SJSA1 (cell line): ENCODE measurements at places on chromosomes 5 and 9.
A peak's percentile ranks its signal among the peaks of the same experiment; 100 is the strongest.

DNA sequence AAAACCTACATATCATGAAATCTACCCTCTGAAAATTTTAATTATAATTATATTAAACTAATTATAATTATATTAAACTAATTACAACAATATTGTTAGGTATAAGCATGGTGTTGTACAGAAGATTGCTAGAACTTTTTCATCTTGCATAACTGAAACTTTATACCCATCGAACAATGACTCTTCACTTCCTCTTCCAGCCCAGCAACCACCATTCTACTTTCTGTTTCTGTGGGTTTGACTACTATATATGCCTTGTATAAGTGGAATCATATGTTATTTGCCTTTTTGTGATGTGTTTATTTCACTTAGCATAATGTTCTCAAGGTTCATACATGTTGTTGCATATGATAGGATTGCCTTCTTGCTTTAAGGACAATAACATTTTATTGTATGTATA lies 274.2 kb upstream of the CCNH start:
- no peak for DNase-seq

DNA sequence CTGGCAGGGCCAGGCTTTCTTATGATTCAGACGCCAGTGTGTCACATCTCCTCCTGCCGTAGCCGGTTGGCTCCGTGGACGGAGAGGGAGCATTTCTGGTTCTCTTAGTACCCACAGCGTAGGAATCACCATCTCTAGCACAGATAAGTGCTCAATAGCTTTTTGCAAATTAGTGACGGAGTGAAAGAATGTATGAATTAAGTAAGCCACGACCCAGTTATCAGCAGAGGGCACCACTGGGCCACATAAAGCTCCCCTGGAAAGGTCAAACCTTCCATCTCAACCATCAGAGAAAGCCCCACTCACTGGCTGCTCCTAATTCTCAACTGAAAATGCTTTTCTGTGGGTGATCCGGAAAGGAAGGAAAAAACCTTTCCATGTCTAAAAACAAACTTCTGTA lies 317.0 kb upstream of the ADCY2 start:
- DNase-seq: no peak

- no peak for DNase-seq
Observed at GRCh38 chr5:36688722-36689121, 82.3 kb downstream of the SLC1A3 start.

- no peak for DNase-seq
Observed at GRCh38 chr5:157172403-157172802, 6.3 kb upstream of the GARIN3 start.

DNA sequence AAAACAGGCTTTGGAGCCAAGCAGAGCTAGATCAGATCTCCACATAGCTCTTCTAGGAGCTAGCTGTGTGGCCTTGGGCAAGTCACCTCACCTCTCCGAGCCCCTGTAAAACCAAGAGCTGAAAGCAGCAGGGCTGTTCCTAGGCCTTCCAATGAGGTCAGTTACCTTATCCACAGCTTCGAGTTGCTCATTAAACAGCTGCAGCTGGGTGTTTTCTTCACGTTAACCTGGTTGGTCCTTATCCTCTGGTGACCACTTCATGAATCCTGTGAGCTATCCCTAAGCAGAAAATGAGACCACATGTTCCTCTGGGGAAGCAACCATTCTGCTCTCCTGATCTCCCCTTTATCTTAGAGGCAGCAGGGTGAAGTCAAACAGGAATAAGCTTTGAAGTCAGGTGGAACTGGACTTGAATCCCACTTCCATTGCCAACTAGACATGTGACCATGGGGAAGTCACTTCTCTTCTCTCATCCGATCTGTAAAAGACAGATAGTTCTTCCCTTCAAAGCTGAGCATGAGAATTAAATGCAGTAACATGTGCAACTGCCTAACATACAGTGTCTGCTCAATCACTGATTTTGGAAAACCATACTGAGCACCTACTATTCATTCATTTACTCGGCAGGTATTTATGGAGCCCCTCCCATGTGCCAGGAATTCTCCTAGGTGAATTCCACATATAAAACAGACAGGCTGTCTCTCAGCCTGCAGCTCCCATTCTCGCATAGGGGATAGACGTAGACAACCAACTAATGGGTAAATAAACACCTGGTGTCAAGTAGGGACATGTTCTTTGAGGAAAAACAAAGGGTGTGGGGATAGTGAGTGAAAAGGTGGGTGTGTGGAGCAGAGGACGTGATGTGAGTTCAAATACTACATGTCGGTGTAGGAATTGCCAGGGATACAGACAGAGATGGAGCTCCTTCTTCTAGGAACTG lies 111.7 kb upstream of the BOD1 start:
- DNase-seq: no peak

DNA sequence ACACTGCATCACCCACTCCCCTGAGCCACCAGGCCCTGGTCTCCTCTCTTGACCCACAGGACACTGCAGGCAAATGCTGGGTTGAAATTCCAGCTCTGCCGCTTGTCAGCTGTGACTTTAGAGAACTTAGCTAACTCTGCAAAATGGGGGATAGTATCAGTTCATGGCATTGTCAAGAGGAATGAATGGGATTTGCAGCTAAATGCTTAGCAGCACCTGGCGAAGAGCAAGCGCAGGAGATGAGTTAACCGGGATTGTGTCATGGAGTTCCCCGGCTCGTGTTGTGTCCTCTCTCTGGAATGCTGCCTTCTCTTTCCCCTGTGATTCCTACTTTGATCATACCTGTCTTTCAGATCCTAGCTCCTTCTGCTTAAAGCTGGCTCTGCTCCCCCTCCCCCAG lies 67.1 kb downstream of the DAB2IP start:
- no peak for DNase-seq

- DNase-seq: no peak
Observed at GRCh38 chr5:168193493-168194250, 97.8 kb upstream of the WWC1 start.

GRCh38 chr5:82287625-82288024 lies 9.5 kb upstream of the RPS23 start:
- no peak for DNase-seq

GRCh38 chr5:399296-400281 lies 43.4 kb upstream of the EXOC3 start:
- DNase-seq: peak; percentile 99

- DNase-seq: no peak
Observed at GRCh38 chr5:63154476-63155309, 576.1 kb downstream of the LRRC70 start.

DNA sequence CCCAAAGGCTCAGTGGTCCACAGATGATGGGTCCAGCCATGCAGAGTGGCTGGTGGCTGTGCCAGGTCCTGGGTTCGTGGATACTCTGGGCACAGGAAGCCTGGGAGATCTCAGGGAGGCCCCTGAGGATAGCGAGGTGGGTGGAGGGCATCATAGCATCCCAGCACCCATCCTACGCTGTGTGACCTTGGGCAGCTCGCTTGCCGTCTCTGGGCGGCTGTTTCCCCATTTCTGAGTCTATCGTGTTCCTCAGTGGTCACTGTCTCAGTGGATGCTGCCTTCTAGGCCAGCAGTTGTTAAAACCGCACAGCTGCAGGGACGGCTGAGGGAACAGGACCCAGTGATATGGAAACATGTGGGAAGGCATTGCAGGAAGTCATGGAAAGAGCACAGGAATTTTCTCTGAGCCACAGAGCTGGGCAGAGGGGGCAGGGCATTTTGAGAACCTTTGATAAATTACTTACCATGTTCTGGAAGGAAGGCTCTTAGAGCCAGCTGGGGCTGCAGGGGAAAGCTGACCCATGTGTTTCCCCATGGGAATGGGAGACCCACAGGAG lies 86.4 kb upstream of the COL5A1 start:
- no peak for DNase-seq

GRCh38 chr9:133948131-133948530 lies 44.0 kb downstream of the VAV2 start:
- no peak for DNase-seq

DNA sequence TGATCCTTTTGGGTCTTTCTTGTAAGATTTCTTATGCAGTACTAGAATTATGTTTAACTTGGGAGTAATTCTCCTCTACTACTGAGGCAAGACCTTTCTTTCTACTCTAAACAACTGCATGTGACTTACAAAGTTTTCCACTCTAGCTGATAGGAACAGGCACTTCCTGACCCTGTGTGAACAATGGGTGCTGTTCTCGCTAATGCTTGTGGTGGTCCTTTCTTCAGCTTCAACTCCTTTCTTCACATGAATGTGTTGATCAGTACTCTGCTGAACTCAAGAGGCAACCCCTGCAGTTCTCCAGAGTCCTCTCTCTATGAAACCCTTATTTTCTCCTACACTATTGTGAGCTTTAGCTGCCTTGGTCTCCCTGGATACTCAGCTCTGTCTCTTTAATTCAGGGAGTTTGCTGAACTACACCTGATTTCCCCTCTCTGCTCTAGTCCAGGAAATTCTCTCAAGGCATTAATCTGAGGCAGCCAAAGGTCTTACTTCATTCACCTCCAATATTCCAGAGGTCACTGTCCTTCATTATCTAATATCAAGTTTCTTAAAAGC lies 484.6 kb upstream of the PIK3R1 start:
- no peak for DNase-seq

DNA sequence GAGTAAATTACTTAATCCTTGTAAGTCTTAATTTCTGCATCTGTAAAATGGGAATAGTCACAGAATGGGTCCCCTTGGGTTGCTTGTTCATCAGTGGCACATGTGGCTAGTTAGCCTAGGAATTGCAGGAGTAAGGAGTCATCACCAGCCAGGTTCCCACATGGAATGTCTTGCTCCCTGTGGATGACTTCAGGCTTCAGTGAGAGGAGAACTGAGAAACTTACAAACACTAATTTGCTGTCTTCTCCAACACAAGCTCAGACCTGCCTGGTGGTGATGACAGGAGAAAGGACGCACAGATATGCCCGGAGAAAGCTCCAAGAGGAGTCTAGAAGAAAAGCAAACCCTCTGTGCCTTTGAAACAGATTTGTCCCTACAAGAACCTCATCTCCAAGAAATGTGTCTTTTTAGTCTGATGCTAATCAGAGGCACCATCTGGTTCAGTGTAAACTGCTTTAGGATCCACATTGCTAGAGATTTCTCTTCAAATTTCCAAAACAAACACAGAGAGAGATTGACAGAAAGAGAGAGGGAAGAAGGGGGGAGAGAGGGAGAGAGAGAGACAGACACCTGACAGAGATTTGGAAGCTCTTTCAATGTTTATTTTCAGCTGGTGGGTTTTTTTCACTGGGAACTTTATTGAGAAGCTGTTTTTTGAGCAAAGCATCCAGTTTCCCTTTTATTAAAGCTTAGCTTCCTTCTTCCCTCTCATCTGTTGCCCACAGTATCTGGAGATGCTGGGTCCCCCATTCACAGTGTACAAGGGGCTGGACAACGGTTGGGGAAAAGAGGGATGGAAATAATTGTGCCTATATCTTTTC lies 128.3 kb downstream of the DOCK2 start:
- DNase-seq: no peak

GRCh38 chr9:90972057-90972456 lies 170.4 kb downstream of the SYK start:
- no peak for DNase-seq

DNA sequence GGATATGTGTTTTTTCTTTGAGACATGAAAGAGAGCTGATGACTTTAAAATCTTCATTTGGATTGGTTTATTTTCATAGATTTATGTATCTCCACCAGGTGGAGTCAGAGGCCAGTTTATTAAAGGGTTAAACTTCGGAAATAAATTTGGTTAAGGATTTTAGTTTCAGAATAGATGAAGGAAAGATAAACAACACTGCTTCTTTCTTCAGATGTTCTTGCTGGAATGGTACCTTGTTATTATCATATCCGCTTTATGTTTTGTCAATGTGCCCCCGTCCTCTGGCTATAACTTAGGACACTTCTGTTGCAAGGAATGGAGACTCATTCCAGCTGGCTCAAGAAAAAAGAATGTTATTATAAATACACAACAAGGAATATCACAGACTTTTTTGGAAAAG lies 81.2 kb downstream of the ALDH1A1 start:
- peak; percentile 24 for DNase-seq

DNA sequence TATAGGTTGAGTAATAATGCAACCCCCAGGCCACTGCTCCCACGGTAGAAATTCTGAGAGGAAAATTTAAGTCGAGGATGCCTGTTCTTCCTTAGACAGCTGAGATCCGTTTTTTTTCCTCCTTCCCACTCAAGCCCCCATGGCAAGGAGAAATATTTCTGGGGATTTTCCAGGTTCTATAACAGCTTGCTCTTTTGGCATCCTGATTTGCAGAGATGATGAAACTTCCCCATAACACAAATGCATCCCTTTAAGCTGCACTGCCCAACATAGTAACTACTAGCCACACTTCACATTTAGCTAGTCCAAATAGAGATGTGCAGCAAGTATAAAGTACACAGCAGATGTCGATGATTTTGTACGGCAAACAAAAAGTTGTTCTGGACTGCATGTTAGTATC lies 32.5 kb upstream of the GNA14 start:
- no peak for DNase-seq

- DNase-seq: no peak
Observed at GRCh38 chr5:9761706-9762105, 131.6 kb upstream of the TAS2R1 start.

- DNase-seq: no peak
Observed at GRCh38 chr9:6782345-6782744, 24.6 kb downstream of the KDM4C start.

DNA sequence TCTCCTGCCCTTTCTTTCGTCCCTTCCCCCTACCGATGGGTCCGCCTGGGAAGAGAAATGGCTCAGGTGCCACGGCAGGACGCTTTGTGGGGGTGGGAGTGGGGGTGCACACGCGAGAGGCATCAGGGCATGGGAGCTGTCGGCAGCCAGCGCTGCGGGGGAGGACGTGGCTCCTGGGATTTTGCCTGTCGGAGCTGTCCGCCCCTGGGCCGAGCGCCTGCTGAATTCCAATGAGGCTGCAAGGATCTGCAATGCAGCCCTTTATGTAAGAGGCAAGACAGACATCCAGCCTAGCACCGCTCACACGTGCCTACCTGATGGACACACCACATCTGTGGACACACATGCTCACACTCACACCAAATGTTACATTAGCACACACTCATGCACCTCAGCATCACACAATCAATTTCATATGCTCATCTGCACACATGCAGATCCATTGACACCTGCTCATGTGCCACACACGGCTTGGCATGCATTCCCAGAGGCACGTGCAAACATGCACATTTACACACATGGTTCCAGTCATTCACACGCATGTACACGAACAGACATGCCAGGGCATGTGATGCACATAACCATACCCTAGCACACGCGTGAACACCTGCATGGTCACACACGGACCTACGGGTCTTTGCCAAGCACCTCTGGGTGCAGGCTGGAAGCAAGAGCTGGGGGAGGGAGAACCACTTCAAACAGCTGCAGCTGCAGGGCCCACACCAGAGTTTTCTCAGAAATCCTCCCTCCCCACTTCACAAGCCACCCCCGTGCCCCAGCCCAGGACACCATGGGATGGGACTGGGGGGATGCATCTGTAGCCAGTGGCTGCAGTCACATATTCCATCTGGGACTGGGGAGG lies 1.4 kb downstream of the GRIN1 start:
- peak; percentile 38 for DNase-seq

- DNase-seq: no peak
Observed at GRCh38 chr9:2257248-2257929, 242.2 kb downstream of the SMARCA2 start.

DNA sequence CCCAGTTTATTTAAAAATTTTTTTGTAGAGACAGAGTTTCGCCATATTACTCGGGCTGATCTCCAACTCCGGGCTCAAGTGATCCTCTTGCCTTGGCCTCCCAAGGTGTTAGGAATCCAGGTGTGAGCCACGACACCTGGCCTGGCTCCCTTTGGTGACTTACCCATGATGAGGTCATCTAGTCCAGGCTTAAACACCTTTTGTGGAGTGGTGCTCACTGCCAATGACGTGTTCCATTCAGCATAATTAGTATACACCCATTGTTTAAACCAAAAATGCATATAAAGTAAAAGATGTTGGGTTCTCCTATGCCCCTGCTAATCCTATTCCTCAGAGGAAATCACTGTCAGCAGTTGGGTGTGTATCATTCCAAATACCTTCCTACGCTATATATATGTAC lies 91.0 kb downstream of the HSPA4 start:
- DNase-seq: no peak
